ENCODE measurements at places on chromosomes 3 and 15.

GRCh38 chr15:101044625-101045235 is 125.6 kb downstream of the LRRK1 start:
- peak; percentile 19 for DNase-seq

DNA sequence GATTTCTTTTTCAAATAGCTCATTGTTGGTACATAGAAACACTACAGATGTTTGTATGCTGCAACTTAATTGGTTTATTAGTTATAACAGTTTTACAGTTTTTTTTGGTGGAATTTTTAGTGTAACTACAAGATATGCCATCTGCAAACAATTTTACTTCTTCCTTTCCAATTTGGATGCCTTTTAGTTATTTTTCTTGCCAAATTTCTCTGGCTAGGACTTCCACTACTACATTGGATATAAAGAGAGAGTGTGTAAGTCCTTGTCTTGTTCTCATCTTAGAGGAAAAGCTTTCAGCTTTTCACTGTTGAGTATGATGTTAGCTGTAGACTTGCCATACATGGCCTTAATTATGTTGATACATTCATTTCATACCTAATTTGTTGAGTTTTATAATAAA is 143.6 kb upstream of the EOMES start:
- no peak for DNase-seq

DNA sequence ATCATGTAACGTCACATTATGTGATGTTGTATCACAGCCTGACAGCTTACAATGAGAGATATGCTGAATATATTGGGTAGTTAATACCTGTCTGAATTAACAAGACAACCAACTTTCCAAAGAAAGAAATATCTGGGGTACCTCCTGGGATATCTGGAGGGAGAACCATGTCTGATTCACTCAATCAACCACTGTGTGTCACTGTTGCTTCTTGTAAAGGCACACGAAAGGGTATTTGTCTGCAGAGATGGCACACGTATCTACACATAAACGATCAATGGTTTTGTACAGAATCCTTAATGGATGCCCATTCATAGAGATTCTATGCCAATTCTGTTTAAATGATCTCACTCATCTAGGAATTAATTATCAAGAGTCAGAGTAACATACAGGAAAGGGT is 252.1 kb upstream of the TMCO5A start:
- DNase-seq, result no peak

DNA sequence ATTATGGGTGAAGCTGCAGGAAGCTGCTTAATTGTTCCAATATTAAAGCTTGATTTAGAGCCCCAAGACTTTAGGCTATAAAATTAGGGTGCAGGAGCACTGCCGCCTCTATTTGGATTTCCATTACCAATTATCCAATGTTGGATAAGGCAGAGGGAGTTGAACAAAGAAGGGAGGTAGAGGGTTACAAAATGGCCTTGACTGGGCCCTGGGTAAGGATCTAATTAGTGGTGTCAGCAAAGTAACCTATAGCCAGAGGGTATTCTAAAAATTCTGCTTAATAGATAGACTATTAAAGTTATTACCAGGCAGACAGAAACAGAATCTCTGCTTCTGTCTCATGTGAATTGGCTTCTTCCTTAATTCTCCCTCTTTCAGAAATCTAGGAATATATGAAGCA is 50.3 kb upstream of the DPPA4 start:
- DNase-seq, result no peak

GRCh38 chr3:112109322-112109721 is 23.1 kb downstream of the C3orf52 start:
- no peak for DNase-seq

GRCh38 chr3:8540456-8540855 is 38.8 kb downstream of the LMCD1 start:
- no peak for DNase-seq

DNA sequence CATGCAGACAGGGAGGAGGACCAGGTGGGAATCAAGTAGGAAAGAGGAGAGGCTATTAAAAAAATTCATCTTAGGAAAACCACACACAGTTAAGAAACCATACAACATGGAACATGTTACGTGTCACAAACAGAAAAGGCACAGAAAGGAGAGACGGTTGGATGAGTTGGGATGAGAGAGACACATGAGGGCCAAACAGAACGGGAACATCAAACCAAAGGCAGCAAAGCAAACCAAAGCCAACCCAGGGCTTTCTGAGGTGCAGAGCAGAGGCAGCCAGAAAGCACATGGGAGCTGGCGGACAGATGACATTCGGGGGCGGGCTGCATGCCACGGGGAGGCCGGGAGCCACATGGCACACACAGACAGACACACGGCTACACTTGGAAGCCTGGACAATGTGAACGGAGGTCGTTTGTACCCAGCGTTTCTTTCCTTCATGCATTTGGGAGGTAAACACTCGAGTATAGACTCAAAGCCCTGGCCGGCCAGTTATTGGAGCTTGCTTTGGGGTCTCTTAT is 8.6 kb upstream of the SEC13 start:
- DNase-seq, result no peak

DNA sequence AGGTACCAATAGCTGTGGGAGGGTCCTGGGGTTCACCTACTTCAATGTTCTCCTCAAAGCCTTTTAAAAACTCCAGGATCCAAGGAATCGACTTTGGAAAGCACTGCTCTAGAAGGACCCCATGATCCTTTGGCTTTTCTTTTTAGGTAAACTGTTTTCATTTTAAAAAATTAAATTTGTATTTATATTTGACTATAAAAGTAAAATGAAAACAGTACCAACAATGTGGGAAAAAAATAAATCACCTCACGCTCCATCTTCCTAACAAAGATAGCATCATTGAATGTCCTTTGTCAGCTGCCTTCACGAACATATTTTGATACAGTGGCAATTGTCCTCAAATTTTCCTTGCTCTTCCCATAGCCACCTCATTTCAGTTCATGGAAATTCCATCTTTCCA is 127.5 kb downstream of the PLD1 start:
- DNase-seq, result no peak

DNA sequence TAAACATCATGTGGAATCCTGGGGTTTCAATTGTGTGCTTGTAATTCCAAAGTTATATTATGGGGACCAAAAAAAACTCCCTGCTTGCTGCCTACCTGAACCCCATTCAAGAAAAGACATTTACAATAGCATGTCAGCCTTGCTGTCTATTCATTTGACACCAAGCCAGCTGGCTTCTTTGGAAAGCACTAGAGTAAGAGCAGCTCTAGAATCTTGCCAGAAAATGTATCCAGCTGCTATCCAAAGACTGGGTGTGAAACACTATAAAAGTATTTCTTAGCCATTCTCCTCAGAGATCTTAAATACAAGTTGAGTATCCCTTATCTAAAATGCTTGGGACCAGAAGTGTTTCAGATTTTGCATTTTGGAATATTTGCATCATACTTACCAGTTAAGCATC is 87.4 kb downstream of the RAD18 start:
- DNase-seq, result no peak

- no peak for DNase-seq
Observed at GRCh38 chr3:121504618-121505017, 41.2 kb downstream of the POLQ start.

GRCh38 chr3:67593761-67594234 is 60.6 kb downstream of the SUCLG2 start:
- no peak for DNase-seq

DNA sequence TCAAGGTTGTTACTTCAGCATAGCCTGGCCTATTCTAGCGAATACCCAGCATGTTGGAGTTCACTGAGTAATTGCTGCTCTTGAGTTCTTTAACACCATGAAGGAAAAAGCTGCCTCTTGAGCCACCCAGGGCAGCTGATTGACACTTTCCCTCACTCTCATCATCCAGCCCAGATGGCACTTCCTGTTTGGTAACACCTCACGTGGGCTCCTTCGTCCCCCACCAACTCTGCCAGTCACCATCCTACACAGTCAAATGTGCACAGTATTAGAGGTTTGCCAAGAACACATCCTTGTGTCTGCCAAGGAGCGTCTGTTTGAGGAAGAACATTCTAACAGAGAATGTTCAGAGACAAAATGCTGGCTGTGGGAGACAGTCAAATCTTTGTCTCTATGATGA is 266.3 kb downstream of the RPLP1 start:
- DNase-seq, result no peak

Measured in omental fat pad (tissue), 4 donors.